ENCODE measurements at places on chromosomes 12 and 14.

GRCh38 chr12:99611599-99611998 is 36.0 kb upstream of the GARIN6 start:
- DNase-seq, result no peak

DNA sequence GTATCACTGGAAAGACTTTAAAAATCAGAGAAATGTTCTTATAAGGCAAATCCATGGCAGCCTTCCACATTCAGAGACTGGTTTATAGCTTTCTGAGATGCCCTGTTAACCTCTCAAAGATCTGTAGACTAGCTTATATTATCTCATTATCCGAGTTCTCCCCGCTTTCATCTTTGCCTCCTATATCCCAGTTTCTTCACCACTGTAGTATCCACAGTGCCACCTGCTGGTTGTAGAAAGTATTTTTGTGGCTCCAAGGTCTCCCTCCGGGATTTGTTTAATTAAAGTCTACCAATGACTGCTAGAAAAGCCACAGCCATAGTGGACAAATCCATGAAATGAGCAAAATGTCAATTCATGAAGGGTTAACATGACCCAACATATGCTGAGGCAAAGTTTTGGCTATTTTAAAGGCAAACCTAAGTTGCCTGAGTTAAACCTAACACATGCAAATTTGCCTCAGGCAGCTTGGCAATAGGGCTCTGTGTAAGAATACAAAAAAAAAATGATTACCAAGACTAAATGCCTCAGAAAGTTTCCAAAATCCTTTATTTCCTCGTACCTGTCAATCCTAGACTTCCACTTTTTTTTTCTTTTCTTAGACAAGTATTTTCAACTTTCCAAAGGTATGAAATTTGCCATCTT is 218.8 kb upstream of the BMP4 start:
- peak; percentile 26 for DNase-seq

DNA sequence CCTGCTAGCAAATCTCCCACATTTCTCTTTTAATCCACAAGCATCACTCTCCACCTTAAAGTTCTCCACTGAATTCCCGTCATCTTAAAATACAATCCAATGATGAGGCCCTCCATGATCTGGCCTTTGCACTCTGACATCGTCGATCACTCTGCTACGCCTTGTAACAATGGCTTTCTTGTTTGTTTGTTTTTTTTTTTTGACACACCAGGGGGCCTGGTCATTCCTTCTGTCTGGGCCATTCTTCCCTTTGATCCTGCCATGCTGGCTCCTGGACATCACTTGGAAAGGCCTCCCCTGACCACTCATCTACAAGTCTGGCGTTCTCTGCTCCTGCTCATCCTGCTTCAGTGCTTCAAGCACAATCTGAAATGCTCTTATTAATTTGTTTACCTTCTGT is 233.5 kb downstream of the PPM1H start:
- DNase-seq, result no peak

- no peak for DNase-seq
These were observed 32.2 kb downstream of the SLC25A21 start for GRCh38 chr14:37140176-37140575.

DNA sequence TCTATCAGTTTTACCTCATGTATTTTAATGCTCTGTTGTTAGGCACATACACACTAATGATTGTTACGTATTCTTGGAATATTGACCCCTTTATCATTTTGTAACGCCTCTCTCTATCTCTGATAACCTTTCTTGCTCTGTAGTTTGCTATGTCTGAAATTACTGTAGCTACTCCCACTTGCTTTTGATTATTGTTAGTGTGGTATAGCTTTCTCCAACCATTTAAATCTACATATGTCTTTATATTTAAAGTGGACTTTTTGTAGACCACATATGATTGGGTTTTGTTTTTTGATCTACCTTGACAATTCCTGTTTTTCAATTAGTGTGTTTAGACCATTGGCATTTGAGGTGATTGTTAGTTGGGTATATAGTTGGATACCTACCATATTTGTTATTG is 43.4 kb downstream of the CRADD start:
- no peak for DNase-seq

DNA sequence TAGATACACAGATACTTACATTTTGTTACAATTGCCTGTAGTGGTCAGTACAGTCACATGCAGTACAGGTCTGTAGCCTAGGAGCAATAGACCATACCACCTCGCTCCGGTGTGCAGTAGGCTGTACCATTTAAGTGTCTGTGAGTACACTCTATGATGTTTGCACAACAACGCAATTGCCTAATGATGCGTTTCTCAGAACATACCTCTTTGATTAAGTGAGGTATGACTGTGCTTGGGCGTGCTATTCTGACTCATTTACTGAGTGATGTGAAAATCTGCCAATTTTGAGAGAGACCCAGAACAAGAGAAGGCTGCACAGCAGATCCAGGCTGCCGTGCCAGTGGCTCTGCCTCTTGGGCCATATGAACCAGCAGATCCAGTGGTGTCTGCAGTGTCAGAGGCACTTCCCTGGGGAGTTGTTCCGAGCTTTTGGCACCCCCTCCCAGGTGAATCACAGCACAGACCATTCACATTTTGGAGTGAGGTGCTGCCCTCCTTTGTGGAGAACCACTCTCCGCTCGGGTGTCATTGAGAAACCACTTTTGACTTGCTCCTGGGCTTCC is 20.4 kb downstream of the DLK1 start:
- DNase-seq, result no peak

DNA sequence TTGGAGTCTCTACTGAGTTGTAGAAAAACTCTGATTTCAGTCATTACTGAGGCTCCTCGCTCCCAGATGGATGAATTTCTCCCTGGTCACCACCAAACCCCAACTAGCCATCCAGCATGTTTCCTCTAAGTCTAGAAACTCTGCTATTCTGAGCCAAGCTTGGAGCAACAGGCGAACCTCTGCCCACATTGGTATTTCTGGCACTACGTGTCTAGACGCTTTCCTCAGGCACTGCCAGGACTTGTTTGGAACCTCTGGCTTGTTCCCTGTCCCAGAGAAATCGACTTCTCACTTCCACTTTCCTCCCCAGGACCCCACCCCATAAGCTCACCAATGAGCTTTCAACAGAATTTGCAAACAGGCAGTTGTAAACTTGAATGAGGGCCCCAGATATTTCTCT is 27.6 kb downstream of the WSCD2 start:
- no peak for DNase-seq

DNA sequence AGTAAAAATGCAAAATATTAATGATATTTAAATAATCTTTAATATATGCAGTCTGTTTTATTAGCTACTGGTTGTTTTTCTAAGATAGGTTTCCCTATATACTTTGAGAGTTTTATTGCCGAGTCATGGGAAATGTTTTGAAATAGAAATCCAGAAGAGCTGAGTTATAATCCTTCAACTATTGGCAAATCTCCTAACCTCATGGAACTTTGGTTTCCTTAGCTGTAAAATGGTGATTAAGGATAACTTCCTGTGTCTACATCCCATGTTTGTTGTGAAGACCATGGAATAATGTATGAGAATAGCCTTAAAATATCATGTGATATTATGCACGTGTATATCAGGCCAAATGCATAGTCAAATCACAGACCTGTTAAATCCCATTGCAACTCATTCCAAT is 51.0 kb downstream of the UNC79 start:
- no peak for DNase-seq

GRCh38 chr12:52038447-52038846 is 12.8 kb upstream of the NR4A1 start:
- no peak for DNase-seq

GRCh38 chr14:33618361-33619105 is 332.3 kb downstream of the EGLN3 start:
- DNase-seq, result no peak

- DNase-seq, result no peak
These were observed 425.2 kb downstream of the GALC start for GRCh38 chr14:87567618-87568295.

DNA sequence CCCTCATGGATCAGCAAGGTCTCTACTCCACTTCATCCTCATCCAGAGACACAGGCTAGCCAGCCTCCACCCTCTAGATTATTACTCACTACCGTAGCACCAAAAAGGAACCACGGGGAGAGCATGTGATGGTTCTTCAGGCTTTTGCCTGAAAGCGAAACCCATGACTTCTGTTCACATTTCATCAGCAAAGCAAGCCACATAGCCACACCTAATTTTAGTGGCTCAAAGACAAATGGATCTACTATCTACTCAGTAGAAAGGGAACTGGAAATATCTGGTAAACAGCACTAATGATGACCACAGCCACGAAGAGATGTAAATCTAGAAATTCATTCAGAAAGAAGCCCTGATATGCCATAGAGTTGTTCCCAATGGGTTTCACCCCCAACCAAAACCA is 51.4 kb downstream of the VCPKMT start:
- DNase-seq, result no peak
